Gastroesophageal sphincter (tissue), 4 donors: ENCODE measurements at places on chromosomes 4 and X.

DNA sequence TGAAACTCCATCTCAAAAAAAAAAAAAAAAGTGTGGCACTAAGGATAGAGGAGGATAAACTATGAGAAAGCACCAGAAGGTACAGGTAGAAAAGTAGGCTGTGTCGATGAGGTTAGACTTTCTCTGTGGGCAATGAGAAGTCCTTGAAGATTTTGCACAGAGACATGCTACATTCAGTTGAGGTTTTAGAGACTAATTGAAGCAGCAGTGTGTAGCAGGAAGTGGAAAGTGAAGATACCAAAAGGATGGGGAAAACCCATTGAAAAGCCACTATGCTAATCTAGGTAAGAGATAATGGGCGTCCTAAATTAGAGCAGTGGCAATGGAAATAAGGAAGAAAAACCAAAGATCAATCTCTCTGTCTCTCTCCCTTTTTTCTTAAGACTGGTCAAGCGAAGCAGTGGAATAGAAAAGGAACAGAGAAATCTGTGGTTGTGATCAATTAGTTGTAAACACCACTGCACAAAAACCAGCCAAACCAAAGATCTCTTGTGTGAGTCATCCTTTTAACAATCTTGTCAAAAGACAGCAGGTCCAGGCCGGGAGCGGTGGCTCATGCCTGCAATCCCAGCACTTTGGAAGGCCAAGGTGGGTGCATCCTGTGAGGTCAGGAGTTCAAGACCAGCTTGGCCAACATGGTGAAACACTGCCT lies 3.5 kb downstream of the SPINK2 start:
- no peak overlapping the region for H3K4me3 ChIP-seq
- no peak overlapping the region for H3K27ac ChIP-seq
- ATAC-seq = no peak
- peaks cover 5% of the 10 kb centered on the region for H3K4me1 ChIP-seq

DNA sequence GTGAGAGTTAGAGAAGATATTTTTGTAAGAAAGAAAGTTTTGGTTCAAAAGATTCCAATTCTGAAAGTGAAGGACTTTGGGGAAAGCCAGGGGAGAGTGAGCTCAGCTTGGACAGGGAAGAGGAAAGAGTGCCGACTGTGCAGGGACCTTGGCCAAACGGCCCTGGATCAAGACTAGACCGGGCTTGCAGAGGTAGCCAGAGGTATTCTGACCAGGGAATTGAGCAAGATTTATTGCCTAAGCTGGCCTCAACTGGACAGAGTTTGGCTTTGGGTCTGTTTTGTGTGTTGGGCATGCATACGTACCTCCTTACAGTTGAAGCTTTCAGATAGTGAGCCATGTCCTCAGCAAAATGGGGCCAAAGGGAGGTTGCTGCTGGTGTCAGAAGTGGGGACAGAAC lies 11.6 kb downstream of the PLAC1 start:
- no peaks in the 10 kb centered on the region for H3K36me3 ChIP-seq
- H3K4me3 ChIP-seq = no peak overlapping the region
- no peak overlapping the region for H3K27ac ChIP-seq
- ATAC-seq = no peak
- no peaks in the 10 kb centered on the region for H3K27me3 ChIP-seq

DNA sequence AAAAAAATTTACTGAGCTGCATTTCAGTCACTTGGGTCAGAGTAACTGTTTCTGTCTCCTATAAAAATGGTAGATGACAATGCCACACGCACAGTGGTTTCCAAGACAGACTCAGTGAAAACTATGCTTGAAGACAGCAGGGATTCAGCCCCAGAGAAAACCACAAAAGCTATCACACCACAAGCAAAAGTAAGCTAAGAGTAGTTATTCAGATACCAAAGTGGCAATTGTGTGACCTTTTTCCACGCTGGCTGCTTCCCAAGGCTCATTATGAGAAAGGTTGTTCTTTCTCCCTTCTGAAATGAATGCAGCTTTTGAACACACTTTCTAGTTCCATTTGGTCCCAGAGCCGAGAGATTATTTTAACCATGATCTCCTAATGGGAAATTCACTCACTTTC lies 46.4 kb upstream of the GPM6B start:
- no peak overlapping the region for H3K4me3 ChIP-seq
- H3K4me1 ChIP-seq = no peaks in the 10 kb centered on the region
- H3K27me3 ChIP-seq = no peaks in the 10 kb centered on the region
- H3K36me3 ChIP-seq = no peaks in the 10 kb centered on the region
- H3K27ac ChIP-seq = no peak overlapping the region

DNA sequence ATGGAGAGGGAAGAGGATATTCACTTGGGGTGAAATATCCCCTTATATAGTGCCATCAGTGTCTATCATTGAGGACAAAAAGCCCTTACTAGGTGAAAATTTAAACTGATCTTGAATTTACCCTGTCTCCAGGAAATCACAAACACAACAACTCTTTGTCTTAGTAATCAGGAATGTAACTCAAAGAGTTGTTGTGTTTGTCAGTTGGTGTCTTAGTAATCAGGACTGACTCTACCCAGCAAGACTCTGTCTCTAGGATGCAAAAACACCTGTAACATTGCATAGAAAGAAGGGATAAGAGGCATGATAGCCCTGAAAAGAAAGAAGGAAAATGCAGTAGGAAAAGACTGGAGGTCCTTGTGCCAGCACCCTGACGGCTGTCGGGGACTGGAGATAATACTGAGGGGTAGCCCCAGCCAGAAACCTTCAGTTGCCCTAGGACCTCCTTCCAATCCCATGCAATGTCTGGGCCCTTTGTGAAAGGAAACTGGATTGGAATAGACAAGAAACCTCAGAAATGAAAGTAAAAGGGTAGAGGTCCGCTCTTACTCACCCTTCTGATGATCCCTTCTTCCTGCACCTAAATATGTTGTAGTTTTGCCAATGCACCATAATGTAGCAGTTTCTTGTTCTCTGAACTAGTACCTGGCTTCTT lies 45.3 kb downstream of the HMGB2 start:
- no peak for ATAC-seq
- no peaks in the 10 kb centered on the region for H3K27me3 ChIP-seq
- H3K36me3 ChIP-seq = no peaks in the 10 kb centered on the region
- no peak overlapping the region for H3K4me3 ChIP-seq

DNA sequence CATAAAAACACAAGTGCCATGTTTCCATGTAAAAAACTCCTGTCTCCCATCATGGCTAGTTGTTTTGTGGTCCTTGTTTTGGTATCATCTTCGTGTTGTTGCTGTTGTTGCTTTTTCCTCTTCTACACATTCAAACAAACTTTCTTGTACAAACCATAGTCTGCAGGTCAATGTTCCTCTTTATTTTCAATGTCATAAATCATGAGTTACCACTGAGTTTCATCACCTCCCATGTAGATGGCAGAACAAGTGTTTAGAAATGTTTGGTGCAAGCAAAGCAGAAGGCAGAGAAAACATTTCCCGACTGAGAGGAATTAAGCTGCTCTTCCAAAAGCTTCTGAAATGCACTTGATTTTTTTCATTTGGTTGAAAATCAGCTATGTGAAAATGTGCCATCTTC lies 166.0 kb downstream of the ANTXR2 start:
- no peak overlapping the region for H3K27ac ChIP-seq
- no peak for ATAC-seq
- peaks cover 8% of the 10 kb centered on the region for H3K36me3 ChIP-seq
- no peak overlapping the region for H3K4me3 ChIP-seq
- peaks cover 24% of the 10 kb centered on the region for H3K4me1 ChIP-seq
- H3K27me3 ChIP-seq = no peaks in the 10 kb centered on the region

DNA sequence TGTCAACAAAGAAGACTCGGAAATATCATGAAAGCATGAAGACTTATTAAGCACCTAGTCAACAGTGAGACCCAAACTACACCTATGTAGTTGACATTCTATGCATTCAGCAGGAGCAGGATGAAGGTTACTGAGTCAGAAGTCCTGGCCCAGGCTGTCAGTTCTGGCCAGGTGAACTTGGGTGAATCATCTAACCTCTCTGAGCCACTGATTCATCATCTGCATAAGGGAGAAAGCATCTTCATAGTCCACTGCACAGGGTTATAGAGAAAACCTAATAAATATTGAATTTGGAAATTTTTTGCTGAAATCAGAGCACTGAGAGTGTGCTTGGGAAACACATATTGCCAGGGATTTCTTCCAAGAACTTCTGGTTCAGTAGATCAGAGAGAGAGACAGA lies 296.0 kb upstream of the SFRP2 start:
- ATAC-seq = no peak
- no peak overlapping the region for H3K27ac ChIP-seq
- no peak overlapping the region for H3K4me3 ChIP-seq
- H3K27me3 ChIP-seq = no peaks in the 10 kb centered on the region

GRCh38 chr4:6760865-6761264 lies 21.7 kb upstream of the KIAA0232 start:
- H3K4me1 ChIP-seq = no peaks in the 10 kb centered on the region
- H3K4me3 ChIP-seq = no peak overlapping the region
- no peak for ATAC-seq
- H3K27ac ChIP-seq = no peak overlapping the region
- H3K27me3 ChIP-seq = peaks cover 4% of the 10 kb centered on the region
